Stimulated activated CD4-positive, alpha-beta T cell treated with anti-CD3 and anti-CD28 coated beads, Interleukin-12 subunit alpha, Interleukin-12 subunit beta, amount 100 ng/mL, for 4 hours (primary cell): ENCODE measurements at places on chromosomes 4 and X.
A peak's percentile ranks its signal among the peaks of the same experiment; 100 is the strongest.

GRCh38 chr4:184267673-184268583, 50.3 kb upstream of the ENPP6 start:
- peak; percentile 57 for DNase-seq

GRCh38 chrX:103573202-103573601, 12.1 kb upstream of the TCEAL4 start:
- DNase-seq, result no peak

DNA sequence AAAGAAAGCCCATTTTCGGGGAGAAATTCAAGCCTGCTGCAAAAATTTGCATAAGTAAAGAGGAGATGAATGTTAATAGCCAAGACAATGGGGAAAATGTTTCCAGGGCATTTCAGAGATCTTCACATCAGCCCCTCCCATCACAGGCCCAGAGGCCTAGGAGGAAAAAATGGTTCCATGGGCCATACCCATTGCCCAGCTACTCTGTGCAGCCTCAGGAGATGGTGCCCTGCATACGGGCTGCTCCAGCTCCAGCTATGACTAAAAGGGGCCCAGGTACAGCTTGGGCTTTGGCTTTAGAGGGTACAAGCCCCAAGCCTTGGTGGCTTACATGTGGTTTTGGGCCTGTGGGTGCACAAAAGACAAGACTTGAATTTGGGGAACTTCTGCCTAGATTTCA, 168.0 kb upstream of the DIPK2B start:
- no peak for DNase-seq

DNA sequence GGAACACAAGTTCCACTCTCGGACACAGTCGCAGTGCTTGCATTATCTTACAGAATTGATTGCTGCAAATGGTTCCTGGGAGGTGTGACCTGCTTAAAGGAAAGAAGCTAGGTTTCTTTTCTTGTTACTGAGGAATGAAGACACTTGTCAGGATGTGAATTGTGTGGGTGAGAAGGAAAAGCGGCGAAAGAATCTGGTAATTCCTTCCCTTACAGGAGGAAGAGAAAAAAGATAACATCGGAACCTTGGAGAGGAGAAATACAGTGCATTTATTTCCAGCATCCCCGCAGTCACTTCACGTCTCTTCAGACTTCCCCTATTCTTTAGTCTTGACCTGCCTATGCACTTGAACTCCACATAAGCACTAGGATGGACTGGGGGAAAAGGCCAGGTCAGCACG, 389 bp upstream of the CCSER1 start:
- DNase-seq, result no peak

DNA sequence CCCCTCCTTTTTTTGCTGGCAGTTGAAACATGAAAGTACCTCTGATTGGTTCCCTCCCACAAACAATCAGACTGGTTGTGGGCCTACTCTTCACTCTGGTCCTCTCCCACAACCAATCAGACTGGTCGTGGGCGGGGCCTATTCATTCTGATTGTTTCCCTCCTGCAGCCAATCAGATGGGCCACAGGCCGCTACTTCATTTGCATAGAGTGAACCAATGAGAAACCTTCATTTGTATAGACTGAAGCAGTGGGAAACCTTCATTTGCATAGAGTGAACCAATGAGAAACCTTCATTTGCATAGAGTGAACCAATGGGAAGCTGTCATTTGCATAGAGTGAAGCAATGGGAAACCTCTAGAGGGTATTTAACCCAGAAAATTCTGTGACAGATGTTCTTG, 55.2 kb downstream of the TRMT44 start:
- no peak for DNase-seq

GRCh38 chr4:109611045-109611646, 51.1 kb downstream of the MCUB start:
- DNase-seq, result no peak

DNA sequence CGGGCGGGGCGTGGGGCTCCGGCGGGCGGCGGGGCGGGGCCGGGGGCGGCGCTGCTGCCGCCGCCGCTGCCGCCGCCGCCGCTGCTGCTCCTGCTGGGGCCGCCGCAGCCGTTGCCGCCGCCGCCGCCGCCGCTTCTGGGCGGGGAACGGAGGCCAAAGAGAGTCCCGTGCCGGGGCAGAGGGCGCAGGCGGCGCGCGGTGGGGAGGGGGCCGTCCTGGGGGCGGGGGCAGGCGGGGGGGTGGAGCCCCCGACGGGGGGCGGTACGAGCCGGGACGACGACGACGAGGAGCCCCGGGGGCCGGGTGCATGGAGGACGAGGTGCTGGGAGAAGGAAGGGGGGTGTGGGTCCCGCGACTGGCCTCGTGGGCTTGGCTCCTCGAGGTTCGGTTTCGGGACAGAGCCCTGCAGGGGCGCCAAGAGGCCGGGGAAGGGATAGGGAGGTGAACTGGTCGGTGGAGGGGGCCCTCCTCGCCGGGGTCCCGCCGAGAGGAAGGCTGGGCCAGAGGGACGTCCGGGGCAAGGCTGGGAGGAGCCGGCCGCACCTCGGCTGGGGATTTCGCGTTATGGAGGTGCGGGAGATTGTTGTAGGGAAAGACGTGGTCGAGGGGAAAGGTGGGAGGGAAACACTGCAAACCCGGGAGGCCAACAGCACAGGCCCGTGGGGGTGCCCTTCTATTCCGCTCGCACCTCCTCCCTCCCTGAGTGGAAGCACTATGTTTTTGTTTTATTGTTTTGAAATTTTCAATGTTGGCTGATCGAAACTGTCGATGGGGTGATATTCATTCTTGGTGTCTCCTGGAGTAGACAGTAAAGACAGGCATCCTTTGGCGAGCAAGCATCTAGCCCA, 1.9 kb downstream of the BCORL1 start:
- DNase-seq, result peak; percentile 21

DNA sequence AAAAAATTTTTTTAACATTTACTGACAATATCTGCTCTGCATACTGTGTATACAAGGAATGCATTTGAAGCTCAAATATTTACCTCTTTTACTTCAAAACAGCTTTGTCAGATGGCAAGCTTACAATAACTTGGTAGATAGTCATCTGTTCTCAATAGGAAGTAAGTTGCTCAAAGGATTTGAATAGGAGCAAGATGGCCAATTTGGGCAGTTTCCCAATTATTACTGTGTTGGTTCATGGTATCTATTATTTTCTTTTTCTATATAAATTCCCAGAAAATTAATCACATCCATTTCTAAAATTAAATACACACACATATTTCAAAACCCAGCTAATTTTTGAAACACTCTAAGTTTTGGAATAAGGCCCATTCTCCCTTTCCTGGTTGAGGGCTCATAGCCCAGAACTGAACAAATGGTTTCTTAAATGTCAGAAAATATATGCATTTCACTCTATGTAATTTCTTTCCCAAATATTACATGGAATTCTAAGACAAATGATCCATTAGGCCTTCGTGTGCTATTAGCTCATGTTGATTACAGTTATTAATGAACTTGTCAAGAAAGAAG, 60.2 kb upstream of the BLTP1 start:
- no peak for DNase-seq

DNA sequence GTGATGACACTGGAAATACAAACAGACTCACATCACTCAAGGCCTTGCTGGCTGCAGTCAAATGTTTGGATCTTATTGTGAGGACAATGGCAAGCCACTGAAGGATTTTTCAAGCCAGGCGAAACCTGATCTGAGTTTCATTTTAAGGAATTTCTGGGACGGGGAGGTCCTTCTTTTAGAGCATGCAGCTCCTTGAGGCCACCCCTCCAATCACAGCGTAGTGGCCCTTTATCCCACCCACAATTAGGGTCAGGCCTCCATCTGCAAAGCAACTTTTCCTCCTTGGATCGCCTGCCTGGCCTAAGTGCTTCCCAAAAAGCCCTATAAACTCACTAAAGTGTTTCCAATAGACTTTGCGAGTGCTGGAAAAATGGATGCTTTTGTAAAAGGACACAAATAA, 115.5 kb downstream of the EFHC2 start:
- no peak for DNase-seq

DNA sequence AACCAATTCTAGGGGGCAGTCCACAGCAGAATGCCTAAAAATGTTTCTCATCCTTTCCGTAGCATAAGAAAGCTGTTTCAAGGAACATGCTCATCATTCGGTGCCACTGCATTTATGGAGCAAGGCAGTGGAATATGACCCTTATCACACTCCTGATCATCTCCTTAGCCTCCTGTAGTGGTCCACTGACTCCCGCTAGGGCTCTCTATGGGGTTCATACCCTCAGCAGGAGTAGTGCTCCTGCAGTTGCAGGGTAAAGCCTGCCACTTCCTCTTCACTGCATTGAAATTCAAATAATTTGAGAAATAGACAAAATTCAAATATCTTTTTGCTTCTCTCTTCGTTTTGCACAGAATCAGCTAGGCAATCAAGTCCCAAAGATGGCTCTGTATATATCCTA, 107.0 kb downstream of the NDST3 start:
- no peak for DNase-seq

DNA sequence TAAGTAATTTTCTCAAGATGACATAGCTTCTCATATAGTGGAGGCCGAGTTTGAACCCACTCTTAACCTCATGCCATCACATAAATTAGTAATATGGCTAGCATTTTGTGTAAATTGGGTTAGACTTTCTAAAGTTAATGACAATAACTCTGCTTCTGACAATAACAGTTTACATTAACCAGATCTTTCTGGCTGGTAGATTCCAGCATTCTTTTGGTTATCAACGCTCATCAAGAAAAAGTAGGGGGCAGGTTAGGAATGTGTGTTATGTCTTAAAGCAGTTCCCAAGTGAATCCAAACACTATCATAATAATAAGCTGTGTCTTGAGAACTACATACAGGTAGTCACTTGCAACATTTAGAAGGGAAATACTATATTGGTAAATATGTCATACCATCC, 162.5 kb downstream of the PRDM5 start:
- DNase-seq, result no peak

DNA sequence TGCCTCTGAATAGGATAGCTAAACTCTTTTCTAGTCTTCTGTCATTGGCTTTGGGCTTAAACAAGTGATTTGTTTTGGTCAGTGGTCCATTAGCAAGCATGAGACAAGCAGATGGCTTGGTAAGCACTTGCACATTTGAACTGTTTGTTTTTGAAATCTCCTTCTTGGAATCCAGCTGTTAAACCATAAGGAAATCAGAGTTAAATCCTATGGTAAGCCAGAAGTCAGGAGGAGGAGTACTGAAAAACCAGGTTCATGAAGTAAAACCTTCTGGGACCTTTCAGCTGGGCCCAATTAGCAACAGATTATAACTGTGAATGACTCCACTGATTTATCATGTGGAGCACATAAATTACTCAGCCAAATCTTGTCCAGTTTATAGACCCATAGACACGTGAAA, 1042.5 kb upstream of the PABPC4L start:
- DNase-seq, result no peak

- no peak for DNase-seq
These were observed 199.7 kb downstream of the CRLF2 start for GRCh38 chrX:1012678-1013300.

DNA sequence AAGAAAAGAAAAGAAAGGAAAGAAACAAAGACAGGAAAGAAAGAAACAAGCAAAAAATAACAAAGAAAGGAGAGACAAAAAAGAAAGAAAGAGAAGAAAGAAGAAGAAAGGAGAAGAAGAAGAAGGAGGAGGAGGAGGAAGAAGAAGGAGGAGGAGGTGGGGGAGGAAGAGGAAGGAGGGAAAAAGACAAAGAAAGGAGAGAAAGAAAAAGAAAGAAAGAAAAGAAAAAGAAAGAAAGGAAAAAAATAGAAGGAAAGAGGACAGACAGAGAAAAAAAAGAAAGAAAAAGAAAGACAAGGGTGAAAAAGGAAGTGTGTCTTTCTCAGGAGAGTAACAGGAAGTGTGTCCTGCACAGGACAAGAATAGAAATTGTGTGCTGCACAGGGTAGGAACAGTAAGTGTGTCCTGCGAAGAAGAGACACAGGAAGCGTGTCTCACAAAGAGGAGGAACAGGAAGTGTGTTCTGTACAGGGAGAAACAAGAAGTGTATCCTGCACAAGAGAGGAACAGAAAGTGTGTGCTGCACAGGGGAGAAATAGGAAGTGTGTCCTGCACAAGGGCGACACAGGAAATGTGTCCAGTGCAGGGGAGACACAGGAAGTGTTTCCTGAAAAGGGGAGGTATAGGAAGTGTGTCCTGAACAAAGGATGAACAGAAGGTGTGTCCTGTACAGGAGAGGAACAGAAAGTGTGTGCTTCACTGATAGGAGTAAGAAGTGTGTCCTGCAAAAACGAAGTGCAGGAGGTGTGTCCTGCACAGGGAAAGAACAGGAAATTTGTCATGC, 101.2 kb downstream of the ARSF start:
- no peak for DNase-seq

DNA sequence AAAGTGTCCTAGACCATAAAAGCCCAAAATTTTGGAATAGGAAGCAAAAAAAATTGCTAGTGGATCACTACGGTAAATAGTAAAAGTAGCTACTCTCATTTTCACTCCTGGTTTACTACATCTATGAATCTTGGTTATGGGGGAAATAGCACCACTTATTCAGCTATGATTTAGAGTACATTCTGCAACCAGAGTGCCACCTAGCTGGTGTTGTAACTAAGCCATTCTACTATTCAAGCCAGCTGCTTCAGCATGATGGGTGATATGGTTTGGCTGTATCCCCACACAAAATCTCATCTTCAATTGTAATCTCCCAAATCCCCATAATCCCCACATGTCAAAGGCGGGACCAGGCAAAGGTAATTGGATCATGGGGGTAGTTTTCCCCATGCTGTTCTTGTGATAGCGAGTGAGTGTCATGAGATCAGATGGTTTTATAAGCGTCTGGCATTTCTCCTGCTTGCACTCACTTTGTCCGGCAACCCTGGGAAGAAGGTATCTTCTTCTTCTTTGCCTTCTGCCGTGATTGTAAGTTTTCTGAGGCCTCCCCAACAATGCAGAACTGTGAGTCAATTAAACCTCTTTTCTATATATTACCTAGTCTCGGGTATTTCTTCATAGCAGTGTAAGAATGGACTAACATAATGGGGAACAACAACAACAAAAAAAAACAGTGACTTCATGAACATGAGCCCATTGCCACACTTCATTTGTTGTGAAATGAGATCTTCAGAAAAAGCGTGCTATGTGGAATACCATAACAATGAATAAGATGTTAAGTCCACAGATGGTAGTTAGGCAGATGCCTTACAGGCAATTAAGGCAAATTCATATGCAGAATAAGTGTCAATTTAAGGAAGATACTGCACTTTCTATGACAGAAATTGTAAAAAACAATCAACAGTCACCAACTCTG, 280.1 kb downstream of the PABPC4L start:
- no peak for DNase-seq

- no peak for DNase-seq
These were observed 465.8 kb downstream of the NAF1 start for GRCh38 chr4:162700815-162701361.

DNA sequence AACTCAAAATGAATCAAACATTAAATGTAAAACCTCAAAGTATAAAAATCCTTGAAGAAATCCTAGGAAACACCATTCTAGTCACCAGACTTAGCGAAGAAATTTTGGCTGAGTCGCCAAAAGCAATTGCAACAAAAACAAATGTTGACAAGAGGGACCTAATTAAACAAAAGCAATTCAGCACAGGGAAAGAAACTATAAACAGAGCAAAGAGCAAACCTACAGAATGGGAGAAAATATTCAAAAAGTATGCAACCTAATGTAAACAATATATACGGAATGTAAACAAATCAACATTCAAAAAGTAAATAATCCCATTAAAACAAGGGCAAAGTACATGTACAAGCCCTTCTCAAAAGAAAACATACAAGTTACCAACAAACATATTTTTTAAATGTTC, 974.7 kb downstream of the TRAM1L1 start:
- DNase-seq, result no peak

GRCh38 chr4:77917075-77917474, 54.4 kb downstream of the MRPL1 start:
- no peak for DNase-seq
